Ovary (tissue), 10 donors: ENCODE measurements at places on chromosomes 5 and 9.

GRCh38 chr5:53963958-53964357 is 346.4 kb downstream of the ARL15 start:
- DNase-seq = no peak

GRCh38 chr5:34790069-34790468 is 48.9 kb upstream of the TTC23L start:
- DNase-seq = no peak

DNA sequence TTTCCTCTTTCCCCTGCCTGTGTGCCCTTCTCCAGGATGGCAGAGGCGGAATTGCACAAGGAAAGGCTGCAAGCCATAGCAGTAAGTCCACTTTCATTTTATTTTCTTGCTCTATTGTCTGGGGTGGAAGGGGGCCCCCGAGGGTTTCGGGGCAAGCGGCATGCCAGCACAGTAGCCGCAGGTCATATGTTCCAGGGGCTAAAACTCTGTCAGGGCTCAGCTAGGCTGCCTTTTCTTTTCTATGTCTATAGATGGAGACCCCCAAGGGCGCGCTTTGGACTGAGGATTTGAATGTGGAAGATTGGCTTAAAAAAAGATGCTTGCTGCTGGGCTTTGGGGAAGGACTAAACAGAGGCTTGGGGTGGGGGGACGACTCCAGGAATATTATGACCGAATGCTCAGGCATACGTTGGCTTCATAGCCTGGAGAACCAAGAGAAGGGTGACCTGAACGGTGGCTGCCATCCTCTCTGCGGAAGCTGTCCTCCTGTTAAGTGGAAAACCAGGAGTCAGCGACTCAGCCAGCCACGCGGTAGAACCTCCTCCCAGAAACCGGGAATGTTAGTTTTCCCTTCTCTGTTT is 545 bp downstream of the PALM2AKAP2 start:
- DNase-seq = no peak

GRCh38 chr9:89524963-89525362 is 27.1 kb upstream of the SEMA4D start:
- no peak for DNase-seq

DNA sequence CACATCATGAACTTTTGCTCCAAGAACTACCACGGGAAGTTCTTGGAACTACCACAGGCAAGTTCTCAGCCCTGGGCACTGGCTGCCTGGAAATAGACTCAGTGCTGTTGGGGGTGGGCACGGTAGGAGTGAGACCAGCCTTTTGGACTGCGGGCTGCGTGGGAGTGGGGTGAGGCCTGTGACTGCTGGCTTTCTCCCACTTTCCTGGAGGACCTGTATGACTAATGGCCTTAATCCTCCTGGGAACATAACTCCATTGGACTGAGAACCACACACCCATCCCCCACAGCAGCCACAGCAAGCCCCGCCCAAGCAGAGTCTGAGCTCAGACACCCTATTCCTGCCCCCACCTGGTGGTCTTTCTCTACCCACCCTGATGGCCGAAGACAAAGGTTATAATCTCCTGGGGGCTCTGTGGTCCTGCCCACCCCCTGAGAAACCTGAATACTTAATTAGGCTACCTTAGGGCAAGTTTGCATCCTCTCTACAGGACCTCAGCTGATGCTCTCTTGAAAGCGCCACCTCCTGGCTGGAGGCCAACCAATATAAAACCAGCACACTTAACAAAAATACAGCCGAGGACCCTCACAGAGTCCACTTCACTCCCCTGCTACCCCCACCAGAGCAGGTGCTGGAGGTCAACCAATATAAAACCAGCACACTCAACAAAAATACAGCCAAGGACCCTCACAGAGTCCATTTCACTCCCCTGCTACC is 112.6 kb downstream of the CACNA1B start:
- DNase-seq = no peak

DNA sequence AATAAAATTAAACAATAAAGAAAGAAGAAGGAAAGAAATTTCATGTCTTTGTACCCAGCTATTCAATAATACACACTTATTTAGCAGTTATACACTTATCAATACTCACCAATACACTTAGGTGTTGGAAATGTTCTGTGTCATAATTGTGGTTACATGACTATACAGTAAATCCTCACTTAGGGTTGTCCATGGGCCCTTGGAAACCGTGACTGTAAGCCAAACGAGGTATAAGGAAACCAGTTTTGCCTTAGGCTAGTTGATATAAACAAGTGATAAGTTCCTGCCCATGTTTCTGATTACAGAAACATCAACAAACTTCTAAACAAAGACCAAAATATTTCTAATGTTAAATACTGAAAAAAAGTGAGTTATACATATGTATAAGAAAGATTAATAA is 10.0 kb upstream of the SLCO4C1 start:
- no peak for DNase-seq

DNA sequence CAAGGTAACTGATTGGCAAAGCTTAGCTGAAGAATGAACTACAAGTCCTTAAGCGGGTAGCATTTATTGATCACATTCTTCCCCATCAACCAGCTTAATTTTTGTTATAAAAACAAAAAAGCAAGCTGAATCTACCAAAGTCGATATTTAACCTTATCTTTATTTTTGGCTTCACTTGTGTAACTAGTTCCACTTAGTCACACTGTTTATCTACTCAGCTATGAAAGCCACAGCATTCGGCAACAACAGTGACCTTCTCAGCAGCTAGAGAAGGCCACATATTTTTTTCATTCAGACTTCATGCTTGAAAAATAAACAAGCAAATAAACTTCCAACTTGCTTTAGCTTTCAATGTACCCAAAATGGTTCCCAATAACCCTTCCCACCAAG is 69.4 kb downstream of the KLHL3 start:
- DNase-seq = no peak

DNA sequence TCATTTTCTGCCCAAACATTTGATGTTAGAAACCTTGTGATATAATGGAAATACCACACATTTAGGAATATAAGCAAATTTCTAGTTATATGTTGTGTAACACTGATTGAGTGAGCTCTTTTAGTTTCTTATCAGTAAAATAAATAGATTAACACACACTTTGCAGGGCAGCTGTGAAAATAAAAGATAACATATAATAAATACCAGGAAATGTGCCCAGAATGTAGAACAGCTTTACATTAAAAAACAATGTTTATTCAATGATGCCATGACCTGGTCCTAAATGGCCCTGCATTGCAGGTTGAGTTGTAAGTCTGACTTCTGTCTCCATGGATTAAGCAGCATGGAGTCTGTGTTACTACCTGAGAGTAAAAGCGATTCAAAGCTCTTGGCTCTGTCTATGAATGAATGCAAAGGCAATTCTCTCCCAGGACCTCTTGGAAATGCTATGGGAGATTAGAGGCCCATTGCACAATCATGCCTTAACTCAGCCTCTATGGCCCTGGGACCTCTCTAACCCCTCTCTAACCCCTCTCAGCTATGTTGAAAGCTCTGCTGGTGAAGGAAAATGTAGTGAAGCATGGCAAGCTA is 296.0 kb upstream of the ACTBL2 start:
- DNase-seq = no peak

- no peak for DNase-seq
Measured at GRCh38 chr5:2167671-2168070, 284.9 kb upstream of the IRX4 start.

GRCh38 chr9:68609901-68610415 is 69.3 kb upstream of the TMEM252 start:
- no peak for DNase-seq

- DNase-seq = no peak
Measured at GRCh38 chr5:35182910-35183535, 47.3 kb downstream of the PRLR start.

- DNase-seq = no peak
Measured at GRCh38 chr5:167814040-167814439, 477.4 kb upstream of the WWC1 start.
